ENCODE measurements at places on chromosomes 7 and 10.

DNA sequence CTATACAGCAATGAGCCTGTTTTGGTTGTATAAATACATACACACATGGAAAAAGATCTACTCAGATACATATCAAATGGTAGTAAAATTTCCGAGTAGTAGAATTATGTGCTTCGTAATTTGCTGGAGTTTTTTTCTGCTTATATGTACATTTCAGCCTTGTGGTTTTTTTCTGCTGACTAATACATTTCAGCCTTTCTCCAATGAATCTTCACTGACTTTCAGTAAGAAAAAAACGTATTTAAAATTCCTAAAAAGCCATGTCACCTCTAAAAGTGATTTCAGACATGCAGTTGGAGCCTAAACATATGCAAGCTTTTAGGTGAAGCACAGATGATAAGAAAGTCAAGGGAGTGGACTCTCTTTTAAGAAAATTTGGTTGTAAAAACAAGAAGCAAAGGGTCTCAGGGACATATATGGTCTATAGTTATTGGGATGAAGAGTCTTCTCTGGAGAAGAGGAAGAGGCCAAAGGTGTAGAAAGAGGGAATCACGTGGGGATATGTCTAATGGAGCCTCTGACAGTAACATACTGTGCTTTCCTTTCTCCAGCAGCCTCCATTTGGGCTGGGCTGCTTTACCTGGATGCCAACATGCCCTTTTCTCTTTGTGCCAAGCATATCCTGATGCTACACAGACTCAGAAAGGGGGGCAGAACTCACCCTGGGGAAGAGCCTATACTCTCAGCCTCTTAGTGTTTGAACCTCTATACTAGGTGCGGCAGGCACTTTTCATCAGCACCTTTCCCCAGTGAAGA lies 2.4 kb downstream of the AMPH start:
- no peak for DNase-seq

DNA sequence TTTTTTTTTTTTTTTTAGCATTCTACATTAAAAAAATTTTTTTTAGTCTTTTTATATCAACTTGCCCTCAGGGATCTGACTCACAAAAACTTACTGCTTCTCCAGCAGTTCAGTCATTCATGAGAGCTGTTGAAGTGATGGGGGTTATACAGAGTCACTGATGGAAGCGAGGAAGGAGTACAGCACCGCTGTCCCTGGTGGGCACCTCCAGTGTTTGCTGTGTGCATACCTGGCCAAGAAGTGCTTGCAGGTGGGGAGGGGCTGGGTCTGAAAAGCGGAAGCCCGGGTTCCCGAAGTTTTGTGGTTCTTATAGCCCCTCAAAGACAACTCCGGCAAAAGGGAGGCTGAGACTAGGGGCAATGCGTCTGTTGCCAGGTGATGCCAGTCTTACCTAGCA lies 46.2 kb downstream of the MINDY4 start:
- DNase-seq, result peak; percentile 30

DNA sequence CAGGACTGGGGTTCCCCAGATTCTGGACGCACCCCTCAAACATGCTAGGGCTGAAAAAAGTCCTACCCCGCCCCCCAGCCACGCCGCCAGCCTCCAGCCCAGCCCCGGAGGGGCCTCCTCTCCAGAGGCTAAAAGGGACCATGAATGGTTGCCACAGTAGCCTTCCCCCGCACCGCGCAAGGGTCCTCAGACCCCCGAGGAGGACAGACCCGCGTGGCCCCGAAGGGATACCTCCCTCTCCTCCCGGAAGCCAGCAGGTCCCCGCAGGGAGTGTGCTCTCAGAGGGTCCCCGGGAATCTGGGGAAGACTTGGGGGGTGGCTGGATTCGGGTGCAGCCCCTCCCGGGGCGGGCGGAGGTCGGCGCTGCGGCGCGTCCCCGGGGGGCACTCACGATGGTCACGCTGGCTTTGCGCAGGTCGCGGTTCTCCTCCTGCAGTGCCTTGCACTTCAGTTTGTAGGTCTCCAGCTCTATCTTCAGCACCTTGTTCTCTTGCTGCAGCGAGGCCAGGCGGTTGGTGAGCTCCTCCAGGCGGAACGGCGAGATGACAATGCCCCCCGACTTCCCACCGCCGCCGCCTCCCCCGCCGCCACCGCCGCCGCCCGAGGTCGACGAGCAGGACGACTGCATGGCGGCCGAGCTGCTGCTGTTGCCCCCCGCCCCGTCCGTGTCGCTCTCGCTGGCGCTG lies 482 bp downstream of the CCDC6 start:
- no peak for DNase-seq

DNA sequence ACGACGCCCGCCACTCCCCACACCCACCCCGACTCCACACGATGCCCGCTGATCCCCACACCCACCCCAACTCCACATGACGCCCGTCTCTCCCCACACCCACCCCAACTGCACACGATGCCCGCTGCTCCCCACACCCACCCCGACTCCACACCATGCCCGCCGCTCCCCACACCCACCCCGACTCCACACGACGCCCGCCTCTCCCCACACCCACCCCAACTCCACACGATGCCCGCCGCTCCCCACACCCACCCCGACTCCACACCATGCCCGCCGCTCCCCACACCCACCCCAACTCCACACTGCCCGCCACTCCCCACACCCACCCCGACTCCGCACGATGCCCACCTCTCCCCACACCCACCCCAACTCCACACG lies 317.0 kb downstream of the DNAJB6 start:
- no peak for DNase-seq

- DNase-seq, result no peak
Measured at GRCh38 chr7:155583636-155584035, 37.3 kb upstream of the CNPY1 start.

DNA sequence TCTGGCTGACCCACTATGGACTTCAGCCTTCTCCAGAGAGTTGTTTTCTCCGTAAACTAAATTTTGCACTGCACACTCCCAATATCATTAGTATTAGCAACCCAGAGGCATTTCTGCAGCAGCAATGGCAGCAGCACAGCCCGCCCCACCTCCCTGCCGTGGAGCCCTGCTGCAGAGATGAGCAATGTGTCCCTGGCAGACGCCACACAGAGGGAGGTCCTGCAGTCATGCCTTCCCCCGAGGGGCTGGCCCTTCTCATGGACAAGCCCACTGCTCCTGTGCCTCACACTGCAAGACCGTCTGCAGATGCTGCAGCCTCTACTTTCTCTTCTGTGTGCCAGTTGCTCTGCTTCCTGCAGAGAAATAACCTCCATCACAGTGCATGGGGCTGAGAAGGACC lies 393.4 kb upstream of the MKI67 start:
- no peak for DNase-seq

Data from mammary epithelial cell (primary cell).